Tongue (tissue), 3 donors: ENCODE measurements at places on chromosomes 13 and 19. TPM values are rescaled to one million over a fixed set of nuclear protein-coding genes. Genes with fewer than 3 reads are reported as not detected.

GRCh38 chr13:73765651-73766384 lies 368.4 kb downstream of the KLF12 start:
- peak; percentile 99 for DNase-seq

DNA sequence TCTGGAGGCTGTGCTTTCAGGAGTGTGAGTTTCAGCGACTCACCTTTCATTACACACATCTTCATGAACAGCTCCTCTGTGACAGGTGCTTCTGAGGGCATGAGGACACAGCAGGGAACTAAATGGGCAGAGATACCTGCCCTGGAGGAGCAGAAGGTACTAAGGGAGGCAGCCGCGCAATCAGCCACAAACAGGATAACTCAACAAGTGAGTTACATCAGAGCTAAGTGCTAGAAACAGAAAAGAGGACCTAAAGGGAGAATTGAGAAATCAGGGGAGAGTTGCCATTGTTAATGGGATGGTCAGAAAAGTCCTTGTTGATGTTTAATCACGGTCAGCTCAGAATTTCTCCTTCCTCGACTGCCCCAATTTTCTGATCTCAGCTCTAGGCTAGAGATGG lies 42.5 kb downstream of the SYDE1 start:
- DNase-seq, result no peak

GRCh38 chr19:31146546-31147183 lies 202.6 kb downstream of the TSHZ3 start:
- no peak for DNase-seq

DNA sequence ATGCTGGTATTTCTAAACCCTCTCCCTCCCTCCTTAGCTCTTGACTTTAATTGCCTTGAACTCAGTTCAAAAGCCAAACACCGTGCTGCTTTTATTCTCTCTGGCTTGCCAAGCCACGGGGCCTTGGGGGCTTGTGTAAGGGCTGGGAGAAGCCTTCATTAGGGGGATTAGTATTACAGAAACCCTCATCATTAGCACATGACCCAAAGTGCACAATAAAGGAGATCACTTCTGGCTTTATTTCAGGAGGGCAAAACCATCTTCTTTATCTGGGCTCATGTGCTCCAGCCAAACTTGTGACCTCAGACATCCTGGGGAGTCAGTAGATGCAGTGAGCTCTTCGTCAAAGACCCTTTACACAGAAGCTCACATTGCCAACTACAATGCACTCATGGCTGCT lies at the start of gene DCT:
DCT (minus strand) TSS at position 67 of the 400 bp plus-strand sequence. CDS start 427 bp downstream, outside the sequence.
- DNase-seq, result no peak

DNA sequence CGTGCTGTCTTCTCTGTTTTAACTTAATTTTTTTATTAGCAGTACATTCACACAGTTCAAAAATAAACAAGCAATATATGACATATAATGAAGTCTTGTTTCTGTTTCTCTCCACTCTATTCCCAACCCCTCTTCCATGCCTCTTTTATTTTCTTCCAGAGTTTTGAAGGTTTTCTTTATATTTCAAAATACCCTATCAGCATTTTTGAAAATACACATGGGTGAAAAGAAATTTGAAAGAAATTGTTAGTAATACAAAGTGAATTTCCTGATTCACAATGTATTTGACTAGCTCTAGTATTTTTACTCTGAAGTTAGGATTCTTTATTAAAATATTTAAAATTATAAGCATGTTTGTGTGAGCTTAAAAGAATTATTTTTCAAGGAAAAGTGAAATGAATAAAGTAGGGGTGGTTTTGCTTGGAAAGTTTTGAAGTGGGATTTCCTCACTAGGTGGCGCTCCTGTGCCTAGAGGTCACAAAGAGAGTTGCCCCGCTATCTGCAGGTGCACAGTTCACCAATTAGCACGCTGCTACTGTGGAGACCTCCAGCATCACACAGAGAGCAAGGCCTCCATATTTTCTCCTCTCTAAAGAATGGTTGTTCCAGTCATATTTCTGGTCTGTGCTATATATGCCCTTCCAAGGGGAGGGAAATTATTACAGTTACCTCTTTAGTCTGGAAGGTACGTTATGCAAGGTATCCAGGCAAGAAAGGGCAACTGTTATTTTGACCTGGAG lies 37.6 kb downstream of the SOX21 start:
- peak; percentile 50 for DNase-seq

- peak; percentile 19 for DNase-seq
Measured at GRCh38 chr13:109667807-109668291, 118.5 kb downstream of the IRS2 start.

DNA sequence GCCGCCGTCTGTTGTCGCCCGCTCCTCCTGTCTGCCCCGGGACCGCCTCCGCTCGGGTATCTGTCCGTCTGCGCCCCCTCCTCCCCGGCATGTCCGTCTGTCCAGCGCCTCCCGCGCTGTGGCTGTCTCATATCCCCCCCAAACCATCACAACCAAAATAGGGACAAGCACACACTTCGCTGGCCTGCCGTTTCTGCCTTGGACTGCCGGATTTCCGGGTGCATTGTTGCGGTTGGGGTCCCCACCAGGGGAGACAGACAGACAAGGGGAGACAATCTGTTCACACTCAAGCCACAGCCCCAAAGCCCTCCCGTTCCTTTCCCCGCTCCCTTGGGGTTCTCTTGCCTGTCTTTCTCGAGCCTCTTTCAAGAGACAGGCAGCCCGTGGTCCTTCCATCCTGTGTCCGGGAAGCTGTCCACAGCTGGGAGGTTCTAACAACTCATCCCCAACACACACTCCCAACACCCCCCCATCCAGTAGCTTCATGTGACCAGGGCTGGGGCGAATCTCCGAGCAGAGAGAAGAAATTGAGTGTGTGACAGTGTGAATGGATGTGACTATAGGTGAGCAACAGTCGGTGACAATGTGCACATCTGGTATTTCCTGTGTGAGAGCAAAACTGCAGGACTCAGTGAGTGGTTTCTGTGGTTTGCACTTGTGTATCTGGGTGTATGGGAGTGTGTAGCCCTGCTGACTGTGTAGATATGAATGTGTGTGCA lies 16.5 kb upstream of the FOSB start:
- DNase-seq, result peak; percentile 73

DNA sequence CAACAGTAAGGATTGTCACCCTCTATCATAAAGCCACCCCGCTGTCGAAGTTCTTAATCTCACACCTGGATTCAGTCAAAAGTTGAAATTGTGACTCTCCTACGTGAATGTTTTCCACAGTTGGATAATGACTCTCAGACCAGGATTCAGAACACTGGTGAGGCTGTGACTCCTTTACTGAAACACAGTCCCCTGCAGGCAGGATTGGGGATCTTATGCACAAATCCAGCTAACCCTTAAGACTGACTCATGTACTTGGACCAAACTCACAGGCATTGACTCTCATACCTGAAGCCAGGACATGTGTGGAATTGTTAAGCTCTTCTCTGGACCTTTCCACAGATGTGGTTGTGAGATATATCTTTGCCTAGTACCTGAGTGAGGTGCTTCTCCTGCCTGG lies 46.8 kb downstream of the ZNF85 start:
- DNase-seq, result no peak

GRCh38 chr13:94324767-94325540 lies 154.5 kb downstream of the DCT start:
- DNase-seq, result no peak

GRCh38 chr13:61891401-61891800 lies 475.8 kb upstream of the PCDH20 start:
- no peak for DNase-seq

Gene CLIP3
- total RNA-seq, result 5.7 TPM

Gene COL4A1
- total RNA-seq, result 1,052 TPM

Gene AZU1
- total RNA-seq, result 2.5 TPM

Gene SPRYD7
- 6.4 TPM for total RNA-seq

Gene ZNF181
- 47.4 TPM for total RNA-seq
